Activated CD4-positive, alpha-beta T cell treated with anti-CD3 and anti-CD28 coated beads, Interleukin-2, amount 10 ng/mL, durations not matched to agents 7 days and 5 days (primary cell): ENCODE measurements at places on chromosomes 4 and X.

DNA sequence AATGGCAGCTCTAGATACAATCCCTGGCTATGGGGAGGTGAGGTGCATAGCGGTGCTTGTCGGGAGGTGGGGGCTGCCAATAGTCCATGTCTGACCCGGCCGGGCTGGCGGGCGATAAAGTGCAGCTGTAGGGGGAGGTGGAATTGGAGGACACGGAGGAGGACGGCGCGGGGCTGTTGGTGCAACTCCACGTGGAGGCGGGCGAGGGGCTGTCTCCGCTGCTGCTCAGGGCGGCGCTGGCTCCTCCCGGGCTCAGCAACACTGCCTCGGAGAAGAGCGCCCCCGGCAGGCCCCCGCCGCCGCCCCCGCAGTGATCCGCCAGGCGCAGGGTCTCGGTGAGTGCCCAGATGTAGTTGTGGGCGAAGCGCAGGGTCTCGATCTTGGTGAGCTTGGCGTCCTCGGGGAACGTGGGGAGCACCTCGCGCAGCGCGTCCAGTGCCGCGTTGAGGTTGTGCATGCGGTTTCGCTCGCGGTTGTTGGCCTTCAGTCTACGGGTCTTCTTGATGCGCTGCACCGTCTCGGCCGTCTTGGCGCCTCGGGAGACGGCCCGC, 1.3 kb downstream of the NEUROG2 start:
- DNase-seq: peak; percentile 16

- no peak for DNase-seq
Observed at GRCh38 chr4:6753103-6753560, 29.4 kb upstream of the KIAA0232 start.

DNA sequence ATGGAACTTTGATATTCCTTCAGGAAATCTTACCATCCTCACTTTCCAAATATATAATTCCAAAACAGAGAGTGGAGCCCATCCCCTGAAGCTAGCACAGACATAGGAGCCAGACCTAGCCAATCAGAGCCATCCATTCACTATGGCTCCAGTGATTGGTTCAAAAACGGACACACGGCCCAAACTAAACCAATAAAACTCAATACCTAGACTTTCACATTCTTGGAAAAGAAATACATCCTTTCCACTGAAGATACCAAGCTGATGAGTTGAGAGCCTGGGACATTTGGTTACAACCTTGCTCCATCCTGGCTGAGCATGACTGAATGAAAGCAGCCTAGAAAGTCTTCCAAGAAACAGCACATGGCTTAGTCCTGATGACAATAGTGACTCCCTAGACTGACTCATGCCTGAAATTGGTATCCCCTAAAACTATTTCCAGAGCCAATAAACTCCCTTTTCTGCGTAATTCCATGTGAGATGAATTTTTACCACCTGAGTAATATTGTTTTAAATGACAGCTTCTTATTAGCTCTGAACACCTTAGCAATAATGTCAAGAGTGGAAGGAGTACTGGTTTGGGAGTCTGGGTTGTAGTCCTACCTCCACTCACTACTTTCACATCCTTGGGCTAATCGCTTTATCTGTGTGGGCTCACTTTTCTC, 189.6 kb upstream of the LNX1 start:
- no peak for DNase-seq

- no peak for DNase-seq
Observed at GRCh38 chrX:119040432-119040831, 32.4 kb upstream of the CT47C1 start.

- DNase-seq: no peak
Observed at GRCh38 chr4:74475091-74475800, 30.3 kb downstream of the AREG start.

- DNase-seq: no peak
Observed at GRCh38 chr4:155434904-155435303, 58.1 kb upstream of the MAP9 start.
